Activated CD4-positive, alpha-beta T cell treated with anti-CD3 and anti-CD28 coated beads for 48 hours (primary cell): ENCODE measurements at places on chromosomes 4 and X.

DNA sequence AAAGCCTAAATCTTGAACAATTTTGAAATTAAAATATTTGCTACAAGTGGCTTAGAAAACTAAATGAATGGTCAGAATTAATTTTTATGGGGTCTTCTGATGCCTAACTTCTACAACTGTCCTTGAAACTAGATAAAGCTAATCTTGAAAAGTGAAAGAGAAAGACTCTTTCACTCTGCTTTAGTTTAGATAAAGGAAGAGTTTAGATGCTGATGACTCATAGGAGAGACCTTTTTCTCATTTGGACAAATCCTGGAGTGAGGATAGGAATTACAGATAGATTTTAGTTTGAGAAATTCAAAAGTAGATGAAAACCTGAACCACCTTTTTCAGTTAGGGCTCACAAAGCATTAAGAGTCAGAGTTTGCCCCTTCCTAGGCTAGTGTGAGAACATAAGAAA is 342.3 kb upstream of the GRID2 start:
- DNase-seq, result no peak

DNA sequence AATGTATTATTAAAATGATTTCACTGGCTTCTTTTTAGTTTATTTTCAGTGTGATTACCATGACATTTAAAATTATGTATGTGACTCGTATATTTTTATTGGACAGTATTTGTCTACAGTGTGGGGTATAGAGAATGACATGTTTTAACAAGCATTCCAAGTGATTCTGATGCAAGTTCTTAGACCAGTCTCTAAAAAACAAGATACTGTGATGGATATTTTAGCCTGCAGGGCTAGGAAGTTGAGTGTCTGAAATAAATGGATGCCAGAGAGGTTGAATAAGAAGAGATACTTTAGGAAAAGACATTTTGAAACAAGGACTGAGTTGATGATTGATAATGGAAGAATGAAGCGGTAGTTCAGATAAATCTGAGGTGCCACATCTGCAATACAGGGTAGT is 3.5 kb upstream of the MAD2L1 start:
- DNase-seq, result no peak

DNA sequence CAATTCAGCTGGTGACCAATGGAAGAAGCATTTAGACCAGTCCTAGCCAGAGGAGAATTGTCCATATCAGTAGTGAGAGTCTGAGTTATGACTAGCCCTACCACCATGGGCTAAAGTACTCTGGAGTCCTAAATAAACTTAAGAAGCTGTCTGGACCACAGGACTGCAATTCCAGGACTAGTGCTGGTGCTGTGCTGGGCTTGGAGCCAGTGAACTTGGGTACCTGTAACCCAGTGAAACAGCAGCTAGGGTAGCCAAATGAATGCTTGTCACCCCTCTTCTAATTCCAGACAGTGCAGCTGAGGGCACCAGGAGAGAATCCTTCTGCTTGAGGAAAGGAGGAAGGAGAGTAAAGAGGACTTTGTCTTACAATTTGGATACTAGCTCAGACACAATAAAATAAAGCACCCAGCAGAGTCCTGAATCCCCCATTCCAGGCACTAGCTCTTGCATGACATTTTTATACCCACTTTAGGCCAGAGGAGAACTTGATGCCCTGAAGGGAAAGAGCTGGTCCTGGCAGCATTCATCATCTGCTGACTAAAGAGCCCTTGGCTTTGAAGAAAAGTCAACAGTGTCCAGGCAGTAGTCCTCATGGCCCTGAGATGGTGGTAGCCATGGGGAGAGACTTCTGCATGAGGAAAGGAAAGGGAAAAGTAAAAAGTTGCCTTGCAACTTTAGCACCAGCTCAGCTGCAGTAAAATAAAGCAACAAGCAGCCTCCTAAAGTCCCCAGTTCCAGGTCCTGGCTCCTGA is 2675.7 kb downstream of the PCDH7 start:
- no peak for DNase-seq

DNA sequence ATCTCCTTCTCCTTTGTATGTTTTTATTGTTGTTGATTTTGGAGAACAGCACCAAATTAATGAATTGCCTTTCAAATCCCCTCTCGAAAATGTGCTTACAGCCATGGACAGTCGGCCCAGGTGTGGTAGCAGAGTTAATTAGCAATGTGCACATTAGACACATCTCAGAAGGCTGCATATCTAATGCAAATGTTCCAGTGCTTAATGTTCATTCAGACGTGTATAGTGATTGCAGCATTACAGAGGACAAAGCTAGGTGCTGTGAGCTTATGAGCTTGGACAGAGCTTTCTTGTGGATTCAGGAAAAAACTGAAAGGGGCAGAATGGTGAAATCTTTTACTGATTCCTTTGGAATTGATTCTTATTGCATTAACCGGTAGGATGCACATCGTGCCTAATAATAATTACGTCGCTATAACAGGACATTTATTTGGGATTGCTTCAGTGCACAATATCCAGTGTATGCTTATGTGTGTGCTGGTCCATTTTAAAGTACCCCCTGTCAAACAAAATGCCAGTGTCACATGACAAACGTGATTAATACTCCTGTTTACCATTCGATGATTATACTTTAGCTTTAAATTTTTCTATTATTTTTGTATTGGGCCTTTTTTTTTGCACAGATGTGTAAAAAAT is 552.9 kb upstream of the EPHA5 start:
- no peak for DNase-seq

DNA sequence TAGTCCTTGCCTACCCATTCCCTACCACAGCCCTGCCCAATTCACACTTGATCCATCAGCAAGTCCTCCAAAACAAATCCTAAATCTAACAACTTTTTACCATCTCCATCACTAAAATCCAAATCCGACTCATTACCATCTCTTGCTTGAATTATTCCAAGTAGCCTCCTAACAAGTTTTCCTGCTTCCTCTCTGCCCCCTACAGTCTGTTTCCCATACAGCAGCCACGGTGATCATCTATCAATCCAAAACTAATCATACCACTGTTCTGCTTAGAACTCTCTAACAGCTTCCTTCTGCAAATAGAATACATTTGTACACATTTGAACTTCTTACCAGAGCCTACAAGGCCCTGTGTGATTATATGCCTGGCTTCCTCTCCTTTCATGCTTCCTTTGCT is 133.0 kb downstream of the SHROOM4 start:
- DNase-seq, result no peak

DNA sequence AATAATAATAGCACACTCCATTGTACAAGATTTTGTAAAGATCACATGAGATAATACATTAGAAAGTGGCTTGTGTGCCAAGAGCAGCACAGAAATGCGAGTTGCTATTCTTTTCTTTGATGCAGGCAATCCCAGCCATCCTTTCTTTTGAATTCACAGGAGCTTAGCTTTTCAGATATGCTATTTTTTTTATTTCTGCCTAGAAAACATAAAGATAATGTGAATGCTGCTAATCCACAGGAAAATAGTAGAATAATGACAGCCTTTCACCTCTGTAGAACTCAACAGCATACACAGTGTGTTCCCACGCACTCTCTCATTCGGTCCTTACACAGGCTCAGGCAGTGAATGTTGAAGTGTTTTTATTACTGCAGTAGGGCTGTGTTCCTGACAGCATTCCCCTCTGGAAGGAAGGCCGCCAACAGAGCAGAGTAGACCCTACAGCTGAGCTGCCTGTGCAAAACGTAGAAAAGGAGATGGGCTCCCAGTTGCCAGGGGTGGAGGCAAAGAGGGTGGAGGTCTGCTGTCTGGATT is 138.8 kb upstream of the TAPT1 start:
- no peak for DNase-seq

- DNase-seq, result no peak
Observed at GRCh38 chr4:143085224-143085623, 99.5 kb upstream of the USP38 start.

DNA sequence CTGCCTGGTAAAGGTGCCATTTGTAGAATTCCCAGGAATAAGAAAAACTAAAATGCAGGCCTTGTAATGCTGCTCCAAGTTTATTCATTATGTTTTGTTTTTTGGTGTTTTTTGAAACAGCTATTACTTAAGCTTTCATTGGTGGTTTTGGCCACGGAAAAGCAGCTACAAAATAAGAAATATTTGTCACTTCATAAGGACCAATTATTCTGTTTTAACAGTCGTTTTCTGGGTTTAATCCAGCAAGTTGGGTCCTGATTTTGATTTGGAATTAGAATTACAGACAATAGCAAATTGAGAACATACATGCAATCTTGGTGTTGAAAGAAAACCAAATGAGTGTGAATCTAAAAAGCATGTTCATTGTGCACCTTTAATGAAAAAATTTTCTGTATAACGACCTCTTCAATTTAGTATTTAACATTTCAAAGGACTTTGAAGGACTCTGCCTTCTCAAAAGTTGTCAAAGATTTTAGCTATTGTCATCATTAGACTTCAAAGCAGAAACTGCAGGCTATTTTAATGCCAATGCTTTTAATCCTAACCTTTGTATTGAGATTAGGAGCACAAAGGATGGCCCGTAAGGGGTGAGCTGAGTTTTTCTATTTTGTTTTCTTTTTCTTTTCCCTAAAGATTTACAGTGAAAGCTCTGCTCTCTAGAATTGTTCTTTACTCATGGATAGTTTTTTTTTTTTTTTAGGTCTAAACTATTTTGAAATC is 26.7 kb upstream of the STOX2 start:
- no peak for DNase-seq

DNA sequence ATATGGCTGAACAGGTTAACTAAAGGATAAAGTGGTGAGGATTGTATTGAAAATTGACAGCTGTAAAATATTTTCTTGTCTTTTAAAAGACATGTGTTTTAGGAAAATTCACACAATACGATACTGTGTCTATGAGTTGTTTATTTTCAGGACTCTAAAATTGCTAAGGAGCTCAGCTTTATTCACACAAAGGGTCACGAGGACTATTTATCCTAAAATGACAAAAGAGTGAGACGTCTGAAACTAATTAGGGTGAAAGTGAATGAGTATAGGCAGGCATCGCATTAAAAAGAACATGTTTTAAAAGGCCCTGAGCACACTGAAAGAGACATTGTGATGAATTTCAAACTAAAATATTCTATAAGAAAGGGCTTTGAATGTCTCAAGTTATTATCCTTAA is 304.7 kb downstream of the SH2D1A start:
- no peak for DNase-seq

DNA sequence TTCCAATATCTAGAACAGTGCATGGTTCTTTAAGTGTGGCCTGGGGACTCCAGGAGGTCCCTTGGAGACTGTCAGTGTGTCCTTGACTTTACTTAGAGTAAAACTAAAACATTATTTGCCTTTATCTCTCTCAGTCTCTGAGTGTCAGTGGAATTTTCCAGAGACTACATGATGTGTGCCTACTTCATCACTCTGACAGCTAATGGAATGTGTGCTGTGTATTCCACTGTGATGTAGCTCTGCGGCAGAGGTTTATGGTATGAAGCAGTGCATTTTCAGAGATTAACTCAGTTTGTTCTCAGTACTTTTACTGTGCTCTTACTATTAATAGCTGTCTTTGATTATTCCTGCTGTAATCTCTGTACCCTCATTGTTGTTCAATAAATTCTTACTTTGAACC is 85.6 kb downstream of the MANBA start:
- no peak for DNase-seq

- no peak for DNase-seq
Observed at GRCh38 chr4:88002786-88003185, 4.6 kb upstream of the PKD2 start.

DNA sequence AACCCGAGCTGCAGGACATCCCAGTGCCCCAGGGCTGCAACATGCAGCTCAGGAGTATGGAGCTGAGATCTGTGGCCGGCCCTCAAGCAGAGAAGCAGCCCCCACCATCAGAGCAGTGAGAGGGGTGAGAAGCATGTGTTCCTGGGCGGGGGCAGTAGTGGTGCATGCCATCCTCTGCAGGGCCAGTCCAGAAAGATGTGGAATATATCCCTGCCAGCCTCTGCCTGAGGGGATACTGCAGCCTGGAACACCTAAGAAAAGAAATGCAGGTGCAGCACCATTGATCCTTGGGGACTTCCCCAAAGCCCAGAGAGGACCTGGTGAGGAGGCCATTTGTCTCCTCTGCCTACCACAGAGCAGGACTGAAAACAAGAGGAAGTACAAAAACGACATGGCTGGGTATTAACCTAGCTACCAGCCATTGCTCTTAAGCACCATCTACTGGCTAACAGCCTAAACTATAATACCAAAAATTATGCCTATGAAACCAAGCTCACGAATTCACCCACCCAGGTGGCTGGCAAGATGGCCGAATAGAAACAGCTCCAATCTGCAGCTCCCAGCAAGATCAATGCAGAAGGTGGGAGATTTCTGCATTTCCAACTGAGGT is 158.8 kb downstream of the ADGRA3 start:
- DNase-seq, result no peak

DNA sequence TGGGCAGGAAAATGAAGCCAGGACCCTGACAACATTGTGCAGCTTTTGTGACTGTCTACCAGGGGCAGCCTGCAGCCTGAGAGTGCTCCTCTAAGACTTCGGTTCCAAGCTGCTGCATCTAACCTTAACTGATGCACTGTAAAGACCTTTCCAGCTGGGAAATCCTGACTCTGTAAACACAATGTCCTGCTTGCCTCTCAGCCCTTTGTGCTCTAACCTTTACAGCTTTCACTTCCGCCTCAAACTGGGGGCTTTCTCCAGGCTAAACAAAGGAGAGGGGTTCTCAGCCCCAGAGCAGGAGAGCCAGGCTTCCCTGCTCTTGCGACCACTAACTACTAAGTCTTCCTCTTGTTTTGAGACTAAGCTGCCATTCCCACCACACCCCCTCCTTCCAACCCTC is 19.3 kb upstream of the RASL11B start:
- no peak for DNase-seq

DNA sequence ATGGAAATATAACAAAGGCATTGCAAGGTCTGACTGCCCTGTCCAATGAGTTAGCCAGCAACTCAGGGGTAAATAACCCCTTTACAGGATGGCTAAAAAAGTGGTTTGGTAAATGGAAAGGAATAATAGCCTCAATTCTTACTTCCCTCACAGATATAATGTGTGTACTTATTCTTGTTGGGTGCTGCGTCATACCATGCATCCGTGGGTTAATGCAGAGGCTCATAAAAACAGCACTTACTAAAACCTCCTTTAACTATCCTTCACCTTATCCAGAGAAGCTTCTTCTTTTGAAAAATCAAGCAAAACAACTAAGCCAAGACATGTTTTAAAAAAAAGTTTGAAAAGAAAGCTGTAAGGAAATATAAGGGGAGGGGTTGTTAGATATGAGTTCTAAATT is 301.0 kb downstream of the PAPSS1 start:
- DNase-seq, result no peak

GRCh38 chr4:168304744-168305459 is 13.7 kb downstream of the DDX60 start:
- DNase-seq, result no peak

- no peak for DNase-seq
Observed at GRCh38 chrX:123809854-123810375, 49.9 kb upstream of the XIAP start.

GRCh38 chrX:49166914-49167739 is 4.6 kb downstream of the MAGIX start:
- peak; percentile 75 for DNase-seq

DNA sequence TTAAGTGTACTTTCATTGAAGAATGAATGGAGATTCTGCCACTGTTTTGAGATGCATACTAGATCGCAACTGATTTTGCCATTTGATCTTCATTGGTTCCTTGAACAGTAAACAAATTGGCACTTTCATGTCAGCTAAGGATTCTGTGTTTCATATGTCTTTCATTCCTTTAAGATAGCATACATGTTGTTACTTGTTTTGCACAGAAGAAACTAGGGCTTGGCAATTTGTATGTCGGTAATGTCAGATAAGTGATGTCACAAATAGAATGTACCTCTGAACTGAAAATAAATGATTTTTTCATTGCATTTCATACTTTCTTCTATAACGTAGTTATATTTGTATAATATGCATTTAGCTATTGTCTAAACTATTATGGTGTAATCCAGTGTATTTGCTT is 73.2 kb upstream of the TENM3 start:
- no peak for DNase-seq
